T-cell (primary cell): ENCODE measurements at places on chromosomes 12 and 14.

- DNase-seq, result no peak
- no peaks in the 10 kb centered on the region for H3K27me3 ChIP-seq
- H3K4me3 ChIP-seq, result no peak overlapping the region
- no peaks in the 10 kb centered on the region for H3K36me3 ChIP-seq
- no peak overlapping the region for H3K27ac ChIP-seq
Measured at GRCh38 chr12:118432812-118433545, 56.6 kb downstream of the SUDS3 start.

GRCh38 chr12:105449431-105449830 is 118.9 kb downstream of the C12orf75 start:
- H3K4me1 ChIP-seq, result no peaks in the 10 kb centered on the region
- no peak for DNase-seq
- no peak overlapping the region for H3K4me3 ChIP-seq
- no peaks in the 10 kb centered on the region for H3K27me3 ChIP-seq
- no peak overlapping the region for H3K27ac ChIP-seq

- no peaks in the 10 kb centered on the region for H3K27me3 ChIP-seq
- no peaks in the 10 kb centered on the region for H3K36me3 ChIP-seq
Measured at GRCh38 chr12:106892075-106892474, 63.6 kb upstream of the TMEM263 start.

DNA sequence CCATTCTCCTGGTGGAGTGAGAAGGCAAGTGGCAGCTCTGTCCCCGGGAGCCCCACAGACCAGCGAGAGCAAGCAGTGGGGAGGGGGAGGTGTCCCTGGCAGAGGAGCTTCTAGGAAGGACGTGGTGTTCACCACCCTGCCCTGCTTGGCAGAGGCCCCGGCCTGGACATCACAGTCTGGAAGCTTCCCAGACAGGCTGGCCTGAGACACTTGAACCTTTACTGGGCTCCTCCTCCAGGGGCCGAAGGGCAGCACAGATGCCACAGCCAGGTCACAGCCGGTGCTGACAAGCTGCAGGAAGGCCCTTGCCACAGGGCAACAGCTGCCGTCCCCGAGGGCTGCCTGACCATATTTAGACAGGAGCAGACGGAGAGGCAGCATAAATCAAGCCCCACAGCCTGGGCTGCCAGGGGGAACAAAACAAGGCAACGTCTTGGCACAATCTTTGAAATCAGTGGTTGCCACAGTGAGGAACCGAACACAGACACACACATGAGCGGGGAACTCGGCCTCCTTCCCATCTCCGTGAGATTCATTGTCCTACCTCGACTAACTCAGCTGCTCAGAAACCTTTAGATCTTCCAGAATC is 28.5 kb downstream of the PRIMA1 start:
- H3K27me3 ChIP-seq, result no peaks in the 10 kb centered on the region
- H3K27ac ChIP-seq, result no peak overlapping the region
- no peaks in the 10 kb centered on the region for H3K36me3 ChIP-seq
- no peak for DNase-seq
- H3K4me1 ChIP-seq, result no peaks in the 10 kb centered on the region

DNA sequence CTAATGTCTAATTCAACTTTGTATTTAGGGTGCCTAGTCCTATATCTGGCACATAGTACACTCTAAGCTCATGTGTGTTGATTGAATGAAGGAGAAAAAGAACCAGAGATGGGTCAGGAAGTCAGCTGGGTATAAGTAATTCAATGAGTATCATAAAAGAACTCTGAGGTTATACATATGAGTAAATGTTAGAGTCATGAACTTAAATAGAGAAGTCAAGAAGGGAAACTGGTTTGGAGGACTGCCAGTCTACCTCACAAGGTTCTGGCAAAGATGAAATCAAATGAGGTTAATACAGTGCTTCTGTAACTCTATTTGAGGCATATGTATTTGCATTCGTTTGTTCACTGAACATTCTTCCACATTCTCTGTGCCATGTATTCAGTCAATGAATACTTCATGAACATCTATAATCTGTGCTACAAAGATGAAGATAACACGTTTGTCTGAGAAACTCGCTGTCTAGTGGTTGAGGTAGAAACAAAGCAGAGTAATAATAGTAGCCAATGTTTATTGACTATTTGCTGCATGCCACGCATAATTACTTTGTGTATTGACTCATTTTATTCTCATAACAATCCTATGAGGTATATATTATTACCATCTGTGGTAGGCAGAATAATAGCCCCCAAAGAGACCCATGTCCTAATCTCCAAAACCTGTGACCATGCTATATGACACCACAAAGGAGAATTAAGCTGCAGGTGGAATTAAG is 88.9 kb downstream of the PTGER2 start:
- peak overlapping the region; percentile 15 for H3K27ac ChIP-seq
- H3K27me3 ChIP-seq, result no peaks in the 10 kb centered on the region
- DNase-seq, result peak; percentile 11
- H3K36me3 ChIP-seq, result no peaks in the 10 kb centered on the region
- H3K4me1 ChIP-seq, result peaks cover 21% of the 10 kb centered on the region
- no peak overlapping the region for H3K4me3 ChIP-seq

DNA sequence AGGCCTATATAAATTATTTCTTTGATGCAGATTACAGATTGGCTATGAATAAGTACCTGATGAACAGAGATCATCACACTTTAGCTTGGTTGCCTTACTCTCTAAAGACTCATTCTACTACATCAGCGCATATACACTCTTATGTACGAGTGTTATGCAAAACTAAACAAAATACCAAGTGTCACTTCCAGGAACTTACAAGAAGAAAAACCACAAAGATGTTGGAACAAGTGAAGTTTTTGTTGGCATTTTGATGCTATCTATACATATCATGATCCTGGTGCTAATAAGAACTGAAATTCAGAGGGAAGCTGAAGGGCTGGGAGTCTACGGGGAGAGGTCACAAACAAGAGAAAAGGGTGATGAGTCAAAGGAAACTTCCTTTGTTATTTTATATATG is 47.9 kb upstream of the CERS5 start:
- no peak overlapping the region for H3K27ac ChIP-seq
- H3K27me3 ChIP-seq, result no peaks in the 10 kb centered on the region

DNA sequence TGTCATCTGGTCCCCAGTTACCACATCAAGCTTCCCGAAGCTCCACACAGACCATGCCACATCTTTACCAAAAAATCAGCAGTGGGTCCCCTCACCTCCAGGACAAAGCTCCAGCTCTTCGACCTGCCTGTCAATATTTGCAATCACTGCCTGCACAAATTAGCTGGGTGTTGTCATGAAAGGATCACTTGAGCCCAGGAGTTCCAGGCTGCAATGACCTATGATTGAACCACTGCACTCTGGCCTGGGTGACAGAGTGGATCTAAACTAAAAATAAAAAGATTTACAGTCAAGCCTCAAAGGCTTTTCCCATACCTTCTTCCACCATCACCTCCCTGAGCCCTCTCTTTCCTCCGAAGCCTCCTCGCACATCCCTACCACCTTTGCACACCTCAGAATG is 7.2 kb downstream of the CD4 start:
- H3K36me3 ChIP-seq, result no peaks in the 10 kb centered on the region
- H3K27me3 ChIP-seq, result no peaks in the 10 kb centered on the region
- H3K27ac ChIP-seq, result no peak overlapping the region
- H3K4me1 ChIP-seq, result peaks cover 4% of the 10 kb centered on the region
- DNase-seq, result no peak

GRCh38 chr14:55756557-55756956 is 176.6 kb downstream of the KTN1 start:
- H3K36me3 ChIP-seq, result no peaks in the 10 kb centered on the region
- H3K4me1 ChIP-seq, result no peaks in the 10 kb centered on the region
- no peak for DNase-seq
- H3K4me3 ChIP-seq, result no peak overlapping the region
- no peak overlapping the region for H3K27ac ChIP-seq

DNA sequence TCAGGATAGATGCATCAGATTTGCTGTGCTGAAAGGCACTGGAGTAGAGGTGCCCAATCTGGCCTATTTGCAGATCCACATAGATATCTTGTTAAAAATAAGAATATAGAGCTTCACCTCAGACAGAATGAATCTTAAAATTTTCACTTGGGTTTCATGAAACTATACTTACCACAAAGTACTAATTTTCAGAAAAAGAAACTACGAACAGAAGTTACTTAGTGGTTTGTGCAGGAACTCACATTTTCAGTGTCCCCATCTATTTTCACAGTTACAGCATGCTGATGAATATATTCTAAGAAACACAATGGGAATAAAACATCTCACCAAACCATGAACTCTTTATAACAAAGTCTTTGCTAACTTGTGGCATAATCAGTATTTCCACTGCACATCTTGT is 449.4 kb downstream of the RERGL start:
- H3K36me3 ChIP-seq, result no peaks in the 10 kb centered on the region
- H3K27ac ChIP-seq, result no peak overlapping the region
- H3K27me3 ChIP-seq, result no peaks in the 10 kb centered on the region

DNA sequence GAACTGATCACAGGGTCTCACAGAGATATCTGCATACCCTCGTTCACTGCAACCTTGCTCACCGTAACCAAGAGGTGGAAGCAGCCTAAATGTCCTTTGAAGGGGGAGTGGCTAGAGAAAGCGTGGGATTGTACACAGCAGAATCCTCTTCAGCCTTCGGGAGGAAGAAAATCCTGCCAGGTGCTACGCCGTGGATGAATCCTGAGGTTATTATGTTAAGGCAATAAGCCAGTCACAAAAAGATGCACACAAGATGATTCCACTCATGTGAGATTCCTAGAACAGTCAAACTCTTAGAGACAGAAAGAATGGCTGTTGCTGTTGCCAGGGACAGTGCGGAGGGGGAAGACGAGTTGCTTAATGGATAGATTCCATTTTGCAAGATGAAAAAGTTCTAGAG is 39.6 kb upstream of the SFSWAP start:
- no peak for DNase-seq
- no peaks in the 10 kb centered on the region for H3K36me3 ChIP-seq
- H3K4me3 ChIP-seq, result no peak overlapping the region
- H3K4me1 ChIP-seq, result no peaks in the 10 kb centered on the region
- H3K27me3 ChIP-seq, result peaks cover 20% of the 10 kb centered on the region
- H3K27ac ChIP-seq, result no peak overlapping the region

GRCh38 chr14:56515739-56516138 is 63.9 kb upstream of the TMEM260 start:
- no peak overlapping the region for H3K27ac ChIP-seq
- no peak overlapping the region for H3K4me3 ChIP-seq
- H3K4me1 ChIP-seq, result no peaks in the 10 kb centered on the region

DNA sequence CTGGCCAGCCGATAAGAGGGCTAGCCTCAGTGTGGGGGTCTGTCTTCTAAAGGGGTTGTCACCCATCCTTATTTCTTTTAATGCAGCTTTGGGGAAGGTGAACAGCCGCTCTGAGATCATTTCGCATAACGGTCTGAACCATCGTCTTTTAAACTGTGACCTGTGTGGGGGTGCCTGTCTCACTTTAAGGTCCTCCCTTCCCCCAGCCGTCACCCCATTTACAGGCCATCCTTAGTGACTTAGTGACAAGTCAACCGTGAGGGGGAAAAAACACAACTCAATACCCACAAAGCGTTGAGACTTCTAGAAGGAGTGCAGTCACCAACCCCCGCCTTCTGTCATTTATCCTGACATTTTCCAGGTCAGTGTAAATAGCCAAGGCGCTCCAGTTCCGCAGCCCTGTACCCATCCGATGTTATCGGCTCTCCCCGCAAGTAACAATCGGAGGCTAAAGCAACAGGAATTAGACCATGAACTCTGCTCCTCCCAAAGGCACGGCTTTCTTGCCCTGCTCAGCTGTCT is 505 bp upstream of the DENND5B start:
- H3K4me3 ChIP-seq, result peak overlapping the region; percentile 55
- peaks cover 46% of the 10 kb centered on the region for H3K27me3 ChIP-seq
- no peaks in the 10 kb centered on the region for H3K36me3 ChIP-seq
- peaks cover 11% of the 10 kb centered on the region for H3K4me1 ChIP-seq
- H3K27ac ChIP-seq, result no peak overlapping the region
